ENCODE measurements at places on chromosomes 6 and 20. TPM values are rescaled to one million over a fixed set of nuclear protein-coding genes. Genes with fewer than 3 reads are reported as not detected.

Gene C20orf202
- total RNA-seq = 0.05 TPM

Gene SAMD5
- 0.37 TPM for total RNA-seq

Gene SIRPB2
- total RNA-seq = 0.49 TPM

Gene RSPH9
- 0.23 TPM for total RNA-seq

Gene BPIFB1
- not detected for total RNA-seq

Gene FRS3
- 1.2 TPM for total RNA-seq

Gene AARS2
- total RNA-seq = 23.5 TPM

Gene ARID1B
- 21.5 TPM for total RNA-seq

Gene BEND3
- 3.2 TPM for total RNA-seq

Gene OPN5
- not detected for total RNA-seq

Gene GSTA1
- total RNA-seq = 0.28 TPM

Gene RNF39
- 4.9 TPM for total RNA-seq

Gene CLPSL2
- total RNA-seq = not detected

Gene DNAH8
- not detected for total RNA-seq

Gene HLA-DPB1
- 0.93 TPM for total RNA-seq

Gene SLC22A7
- total RNA-seq = not detected

Gene GPR63
- 0.51 TPM for total RNA-seq

Gene GJE1
- not detected for total RNA-seq

Gene CTCFL
- total RNA-seq = not detected

Gene FAM83B
- 35.7 TPM for total RNA-seq

Gene NHSL1
- total RNA-seq = 21.5 TPM

Gene ERVFRD-1
- total RNA-seq = not detected

Gene C6orf52
- total RNA-seq = 4.6 TPM

Gene PROCR
- total RNA-seq = 97.8 TPM

Gene PERP
- total RNA-seq = 1,006 TPM

Gene LIN28B
- total RNA-seq = not detected

Gene CD24
- 871 TPM for total RNA-seq

Gene FOXA2
- total RNA-seq = 20.8 TPM

Gene CST5
- not detected for total RNA-seq

Gene SLC17A3
- not detected for total RNA-seq

Gene PPP1R10
- 16.3 TPM for total RNA-seq

Gene HTR1E
- total RNA-seq = not detected

Gene PTCHD4
- total RNA-seq = 1.6 TPM

Gene JPH2
- 0.19 TPM for total RNA-seq

Gene CLVS2
- total RNA-seq = 0.14 TPM

Gene SMIM26
- total RNA-seq = 81.5 TPM

Gene ALDH8A1
- total RNA-seq = 0.70 TPM

Gene MRAP2
- total RNA-seq = 0.46 TPM

Gene CRISP1
- not detected for total RNA-seq

Gene UBE2C
- total RNA-seq = 112 TPM

Gene PRKN
- 1.3 TPM for total RNA-seq

Gene CFAP61
- total RNA-seq = not detected

Gene GPLD1
- 0.74 TPM for total RNA-seq

Gene EMILIN3
- total RNA-seq = not detected

Gene ANKRD6
- 6.9 TPM for total RNA-seq

Gene LAMP5
- not detected for total RNA-seq

Gene BTN1A1
- not detected for total RNA-seq

Gene UNC5CL
- total RNA-seq = 0.28 TPM

Gene KCNK5
- 0.07 TPM for total RNA-seq

All from airway epithelial cell (primary cell).